ENCODE measurements at places on chromosomes 11 and 22.

- no peak for DNase-seq
Measured at GRCh38 chr11:106585061-106585460, 433.2 kb downstream of the GUCY1A2 start.

GRCh38 chr11:17695454-17696441, 23.6 kb upstream of the MYOD1 start:
- no peak for DNase-seq

- no peak for DNase-seq
Measured at GRCh38 chr11:113119966-113120736, 158.9 kb downstream of the NCAM1 start.

DNA sequence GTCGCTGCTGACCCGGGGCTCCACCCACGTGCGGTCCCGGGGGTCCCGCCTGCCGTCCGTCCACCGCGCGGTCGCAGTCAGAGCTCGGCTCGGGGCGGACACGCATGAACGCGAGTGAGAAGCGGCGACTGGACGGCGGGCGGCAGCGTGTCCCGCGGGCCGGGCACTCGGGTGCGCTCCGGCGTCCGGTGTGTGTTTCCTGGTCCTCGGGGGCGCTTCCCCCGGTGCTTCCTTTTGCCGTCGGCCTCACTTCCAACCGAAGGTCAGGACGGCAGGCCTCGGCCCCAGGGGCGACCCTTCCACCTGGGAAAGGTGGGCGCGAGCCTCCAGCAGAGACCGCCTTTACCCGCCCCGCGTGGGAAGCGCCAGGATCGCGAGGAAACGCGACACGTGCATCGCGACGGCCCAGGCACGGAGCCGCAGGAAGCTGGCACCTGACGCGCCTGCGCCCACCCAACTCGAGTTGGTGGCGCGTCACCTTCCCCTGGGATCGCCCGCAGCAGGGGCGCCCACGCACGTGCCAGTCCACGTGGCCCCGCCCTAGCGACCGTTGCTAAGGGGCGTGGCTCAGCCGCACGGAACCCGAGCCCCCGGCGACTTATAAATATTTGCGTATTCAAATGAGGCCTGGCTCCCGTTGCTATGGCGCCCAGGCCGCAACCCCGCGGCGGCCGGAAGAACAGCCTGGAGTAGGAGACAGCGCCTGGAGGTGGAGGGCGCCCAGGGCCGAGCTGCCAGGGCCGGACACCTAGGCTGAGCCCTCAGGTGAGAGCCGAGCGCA, at the start of gene LRRC56:
Gene LRRC56, plus strand, starts transcription at position 687 of the 781 bp plus-strand sequence. CDS start 3,158 bp downstream, outside the sequence.
- DNase-seq = peak; percentile 86

DNA sequence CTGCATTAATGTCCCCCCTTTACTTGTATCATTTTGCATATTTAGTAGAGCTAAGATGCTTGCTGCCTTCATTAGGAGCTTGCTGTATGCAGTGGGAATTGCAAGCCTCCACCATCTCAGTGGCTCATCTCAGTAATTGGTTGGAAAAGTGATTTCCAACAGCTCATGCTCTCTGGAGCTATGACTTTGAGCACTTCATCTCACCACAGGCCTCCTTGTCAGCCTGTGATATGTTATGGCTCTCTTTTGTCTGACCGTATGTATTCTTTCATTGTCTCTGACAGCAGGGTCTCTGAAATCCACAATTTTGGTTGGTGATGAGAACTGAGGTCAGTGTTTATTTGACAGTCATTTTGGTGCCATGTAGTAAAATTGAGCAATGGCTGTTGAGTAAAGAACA, 345.1 kb downstream of the FAT3 start:
- no peak for DNase-seq

- no peak for DNase-seq
Measured at GRCh38 chr11:46590740-46591605, 2.9 kb downstream of the AMBRA1 start.

GRCh38 chr11:58805065-58805464, 39.4 kb downstream of the GLYATL2 start:
- no peak for DNase-seq

DNA sequence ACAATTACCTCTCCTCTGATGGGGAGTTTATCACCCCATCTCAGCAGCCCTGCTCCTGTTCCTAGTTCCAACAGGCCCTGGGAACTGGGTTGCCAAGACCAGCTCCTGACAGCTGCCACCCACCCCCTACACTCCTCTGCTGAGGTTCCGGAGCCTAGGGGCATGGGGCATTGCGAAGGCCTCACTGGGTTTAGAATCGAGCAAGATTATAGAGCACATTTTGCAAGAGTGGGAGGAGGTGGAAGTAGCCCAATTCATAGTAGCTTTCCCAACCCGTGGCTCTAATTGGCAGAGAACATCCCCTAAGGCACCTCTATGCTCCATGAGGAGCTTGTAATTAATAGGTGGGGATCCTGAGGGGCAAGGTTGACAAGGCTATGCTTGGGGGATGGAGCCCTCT, 23.0 kb downstream of the MYEOV start:
- DNase-seq = no peak

GRCh38 chr11:15772547-15772946, 583.8 kb downstream of the SOX6 start:
- no peak for DNase-seq

DNA sequence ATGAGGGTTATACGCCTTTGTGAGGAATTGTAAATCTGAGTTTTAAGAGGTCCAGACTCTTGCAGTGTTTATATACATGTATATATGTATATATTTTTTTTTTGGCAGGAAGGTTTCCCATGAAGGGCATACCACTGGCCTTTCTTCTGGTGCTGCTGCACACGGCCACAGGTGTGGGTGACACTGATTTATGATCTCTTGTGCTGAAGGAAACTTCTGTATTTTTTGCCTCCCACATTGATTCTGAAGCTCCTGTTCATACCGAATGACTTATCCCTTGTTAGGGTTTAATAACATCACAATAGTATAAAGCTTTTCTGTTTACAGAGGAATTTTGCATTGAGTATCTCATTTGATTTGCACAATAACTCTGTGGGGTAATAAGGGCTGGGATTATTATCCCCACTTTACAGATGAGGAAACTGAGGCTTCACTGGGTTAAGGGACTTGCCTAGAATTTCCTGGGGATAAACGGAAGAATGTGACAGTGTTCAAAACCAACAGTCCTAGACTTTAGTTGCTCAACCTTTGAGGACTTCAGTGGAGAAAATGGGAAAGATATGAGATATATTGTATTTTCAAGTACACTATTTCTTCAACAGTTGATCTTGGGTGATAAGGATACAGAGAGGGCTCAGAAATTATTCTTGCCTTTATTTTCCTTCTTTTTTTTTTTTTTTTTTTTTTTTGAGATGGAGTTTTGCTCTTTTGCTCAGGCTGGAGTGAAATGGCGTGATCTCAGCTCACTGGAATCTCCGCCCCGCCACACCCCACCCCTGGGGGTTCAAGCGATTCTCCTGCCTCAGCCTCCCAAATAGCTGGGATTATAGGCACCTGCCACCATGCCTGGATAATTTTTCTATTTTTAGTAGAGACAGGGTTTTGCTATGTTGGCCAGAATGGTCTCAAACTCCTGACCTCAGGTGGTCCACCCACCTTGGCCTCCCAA, 70.1 kb downstream of the MICAL2 start:
- no peak for DNase-seq

- no peak for DNase-seq
Measured at GRCh38 chr22:23068832-23069385, 1.4 kb upstream of the GNAZ start.

GRCh38 chr11:130407978-130408377, 20.4 kb downstream of the ADAMTS8 start:
- no peak for DNase-seq

DNA sequence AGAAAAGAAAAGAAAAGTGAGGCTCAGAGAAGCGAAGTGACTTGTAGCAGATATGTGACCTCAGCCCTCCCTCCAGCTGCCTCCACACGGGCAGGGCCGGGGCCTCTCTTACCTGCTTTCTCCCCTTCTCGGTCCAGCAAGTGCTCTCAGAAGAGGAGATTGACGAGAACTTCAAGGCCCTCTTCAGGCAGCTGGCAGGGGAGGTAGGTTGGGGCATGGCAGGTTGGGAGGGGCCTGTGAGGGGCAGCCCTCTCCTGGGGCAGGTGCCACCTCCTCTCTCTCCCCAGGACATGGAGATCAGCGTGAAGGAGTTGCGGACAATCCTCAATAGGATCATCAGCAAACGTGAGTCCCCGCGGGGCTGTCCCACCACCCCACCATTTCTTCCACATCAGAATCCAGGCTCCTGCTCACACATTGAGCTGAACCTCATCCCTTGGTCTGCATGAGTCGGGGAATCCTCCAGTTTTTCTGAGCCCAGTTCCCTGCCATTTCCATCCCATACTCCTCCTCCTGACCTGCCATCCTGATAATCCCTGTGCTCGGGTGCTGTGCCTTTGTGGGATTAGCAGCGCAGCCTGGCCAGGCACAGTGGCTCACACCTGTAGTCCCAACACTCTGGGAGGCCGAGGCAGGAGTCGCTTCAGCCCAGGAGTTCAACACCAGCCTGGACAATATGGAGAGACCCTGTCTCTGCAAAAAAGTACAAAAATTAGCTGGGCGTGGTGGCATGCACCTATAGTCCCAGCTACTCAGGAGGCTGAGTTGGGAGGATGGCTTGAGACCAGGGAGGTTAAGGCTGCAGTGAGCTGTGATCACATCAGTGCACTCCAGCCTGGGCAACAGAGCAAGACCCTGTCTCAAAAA, 26.4 kb downstream of the CAPN1 start:
- no peak for DNase-seq

GRCh38 chr11:11998091-11998781, 10.2 kb downstream of the DKK3 start:
- no peak for DNase-seq

- DNase-seq = no peak
Measured at GRCh38 chr22:34696557-34696956, 369.4 kb upstream of the ISX start.

- no peak for DNase-seq
Measured at GRCh38 chr11:2086239-2087040, 52.7 kb downstream of the IGF2 start.

GRCh38 chr11:119094816-119095065, 6.9 kb downstream of the DPAGT1 start:
- DNase-seq = no peak

DNA sequence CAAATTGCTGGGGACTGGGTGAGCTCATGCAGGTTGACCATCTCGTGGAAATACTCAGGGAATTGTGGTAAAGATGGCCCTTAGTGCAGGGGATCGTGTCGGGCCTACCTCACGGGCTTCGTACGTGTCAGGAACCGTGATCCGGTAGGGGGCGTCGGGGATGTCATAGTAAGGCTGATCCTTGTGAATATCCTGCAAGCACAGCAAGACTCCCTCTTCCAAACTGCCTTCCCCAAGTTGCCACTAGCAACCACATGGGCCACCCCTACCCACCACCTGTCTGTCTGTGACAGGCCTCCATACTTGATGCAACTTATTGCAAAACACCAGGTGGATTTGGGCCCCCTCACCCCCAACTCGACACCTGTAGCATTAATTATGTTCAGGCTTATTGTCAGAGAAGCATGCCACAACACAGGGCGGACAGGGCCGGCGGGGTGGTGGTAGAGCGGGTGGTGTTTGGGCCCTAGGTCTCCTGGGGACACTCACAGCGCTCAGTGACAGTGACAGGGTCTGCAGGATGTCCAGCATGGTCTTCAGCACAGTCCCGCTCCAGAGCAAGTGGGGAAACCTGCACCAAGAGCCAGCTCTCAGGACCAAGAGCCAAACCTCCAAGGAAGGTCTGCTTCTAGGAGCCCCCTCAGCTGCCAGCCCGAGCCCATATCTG, 22.6 kb upstream of the SERPIND1 start:
- DNase-seq = no peak

DNA sequence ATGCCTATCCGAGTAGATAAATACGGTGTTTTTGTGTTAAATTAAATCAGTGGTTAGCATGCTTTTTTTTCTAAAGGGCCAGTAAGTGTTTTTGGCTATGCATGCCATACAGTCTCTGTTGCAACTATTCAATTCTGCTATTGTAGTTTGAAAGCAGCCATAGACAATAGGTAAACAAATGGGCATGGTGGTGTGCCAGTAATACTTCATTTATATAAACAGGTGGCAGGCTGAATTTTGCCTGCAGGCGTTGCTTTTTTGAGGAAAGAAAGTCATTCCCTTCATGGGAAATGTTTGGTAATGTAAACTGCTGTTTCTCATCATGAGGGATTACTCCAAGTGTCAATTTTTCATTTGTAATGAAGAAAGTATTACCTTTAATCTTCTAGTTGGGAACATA, 106.5 kb downstream of the TMEM135 start:
- no peak for DNase-seq

DNA sequence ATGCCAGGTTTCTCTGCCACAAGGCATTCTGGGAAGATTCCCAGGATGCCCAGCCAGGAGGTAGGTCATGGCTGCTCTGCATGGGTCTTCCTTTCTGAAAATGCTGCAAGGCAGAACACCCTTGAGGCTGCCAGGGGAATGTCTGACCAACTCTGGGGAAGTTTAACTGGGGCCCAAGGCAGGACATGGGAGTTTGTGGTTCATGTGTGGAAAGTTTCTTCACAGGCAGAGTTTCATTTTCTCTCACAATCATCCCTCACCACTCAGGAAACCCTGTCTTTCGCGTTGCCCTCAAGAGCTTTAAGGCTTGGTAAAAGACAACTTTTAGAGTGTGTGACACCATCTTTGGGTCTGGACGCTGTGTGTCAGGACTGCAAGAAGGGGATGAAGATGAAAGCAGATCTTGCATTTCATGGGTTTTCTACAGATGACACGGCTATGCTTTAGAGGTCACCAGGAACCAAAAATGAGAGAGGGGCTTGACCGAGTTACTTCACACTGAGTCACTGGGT, 133.5 kb downstream of the CD44 start:
- no peak for DNase-seq

GRCh38 chr11:48103621-48104567, 112.7 kb upstream of the OR4B1 start:
- DNase-seq = no peak

DNA sequence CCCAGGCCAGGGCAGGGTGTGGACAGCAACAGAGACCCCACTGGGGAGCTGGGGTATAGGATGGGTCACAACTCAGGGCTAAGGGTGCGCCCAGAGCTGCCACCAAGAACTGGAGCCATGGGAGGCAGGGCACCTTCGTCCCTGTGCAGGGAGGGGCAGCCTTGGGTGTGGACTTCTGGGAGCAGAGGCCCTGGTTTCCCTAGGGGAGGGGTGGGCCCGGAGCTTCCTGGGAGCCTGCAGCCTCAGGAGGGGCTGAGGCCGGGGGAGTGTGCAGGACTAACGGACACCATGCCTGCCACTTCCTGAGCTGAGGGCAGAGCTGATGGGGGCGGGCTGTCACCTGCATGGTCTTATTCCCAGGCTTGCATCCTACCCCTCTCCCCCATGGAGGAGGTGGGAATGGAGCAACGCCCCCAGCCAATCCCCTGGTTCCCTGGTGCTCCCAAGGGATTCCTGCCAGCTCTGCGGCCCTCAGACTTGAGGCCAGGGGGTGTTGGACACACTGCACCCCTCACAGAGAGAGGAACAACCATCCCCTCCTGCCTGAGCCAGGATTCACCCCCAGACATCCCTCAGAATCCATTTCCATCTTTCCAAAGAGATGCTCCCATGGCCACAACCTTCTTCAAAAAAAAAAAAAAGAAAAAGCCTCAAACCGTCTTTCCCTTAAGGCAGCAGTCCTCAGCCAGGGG, 225.7 kb downstream of the CTTN start:
- no peak for DNase-seq
